ENCODE measurements at places on chromosomes 3 and 15. TPM values are rescaled to one million over a fixed set of nuclear protein-coding genes. Genes with fewer than 3 reads are reported as not detected.

GRCh38 chr3:159001711-159002110, 199.9 kb downstream of the MFSD1 start:
- DNase-seq: no peak

DNA sequence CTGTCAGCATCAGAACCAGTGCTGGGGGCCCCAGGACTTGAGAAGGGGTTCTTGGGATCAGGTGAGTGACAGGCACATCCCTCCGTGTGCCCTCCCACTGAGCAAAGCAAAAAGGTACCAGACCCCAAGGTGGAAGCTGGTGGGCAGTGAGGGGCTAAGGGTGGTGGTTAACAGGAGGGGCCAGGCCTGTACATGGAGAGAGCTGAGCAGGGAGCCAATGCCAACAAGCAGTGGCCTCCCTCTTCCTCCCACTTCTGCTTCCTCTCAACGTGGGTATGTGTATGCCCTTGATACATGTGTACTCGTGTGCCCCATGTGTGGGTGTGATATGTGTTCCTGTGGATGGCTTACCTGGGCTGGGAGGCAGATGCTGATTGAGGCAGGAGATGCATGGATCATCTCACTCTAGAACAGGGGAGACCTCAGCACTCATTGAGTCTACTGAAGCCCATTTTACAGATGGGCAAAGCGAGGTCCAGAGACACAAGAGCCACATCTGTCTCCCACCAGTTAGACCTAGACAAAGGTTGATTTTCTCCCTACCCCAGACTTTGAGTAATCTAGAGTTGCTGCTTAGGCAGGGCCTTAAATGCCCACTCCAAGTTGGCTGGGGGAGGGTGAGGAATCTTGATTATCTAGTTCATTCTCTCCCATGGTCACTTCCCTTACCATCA, 945 bp downstream of the VIPR1 start:
- DNase-seq: no peak

GRCh38 chr3:180280555-180280954, 243.8 kb upstream of the PEX5L start:
- DNase-seq: no peak

PEX5L gene
- polyA plus RNA-seq: 0.58 TPM

DNA sequence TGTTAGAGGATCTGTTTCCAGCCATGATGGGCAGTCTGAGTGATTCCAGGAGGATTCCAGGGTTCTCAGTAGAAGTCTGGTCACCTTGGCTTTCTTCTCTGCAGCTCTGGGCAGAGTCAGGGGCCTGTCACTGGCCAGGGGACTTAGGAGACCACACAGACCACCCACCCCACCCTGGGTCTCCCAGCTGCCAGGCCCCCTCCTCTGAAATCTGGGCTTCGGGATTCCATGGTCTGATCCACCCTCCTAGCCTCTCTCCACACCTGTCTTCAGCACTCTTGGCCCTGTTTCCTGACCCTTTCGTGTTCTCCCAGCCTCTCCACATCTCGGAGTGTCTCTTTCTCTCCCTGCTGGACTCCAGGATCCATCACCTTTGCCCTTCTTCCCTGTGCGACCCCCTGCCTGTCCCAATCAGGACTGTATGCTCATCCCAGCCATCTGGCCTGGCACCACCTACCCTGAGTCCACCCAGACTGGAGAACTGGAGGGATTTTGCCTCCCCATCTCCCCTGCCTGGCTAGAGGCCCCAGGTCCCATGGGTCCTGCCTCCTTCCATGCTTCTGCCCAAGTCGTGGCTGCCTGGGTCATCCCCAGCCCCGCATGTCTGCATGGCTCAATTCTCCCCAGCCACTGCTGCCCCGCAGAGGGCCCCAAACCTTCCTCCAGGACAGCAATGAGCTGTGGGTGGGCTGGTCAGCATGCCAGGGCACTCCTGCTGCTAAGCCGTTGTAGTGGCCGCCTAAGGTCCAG, 34.3 kb downstream of the GOLGA6L10 start:
- no peak for DNase-seq
